Stimulated activated CD8-positive, alpha-beta memory T cell treated with anti-CD3 and anti-CD28 coated beads, Interleukin-15, amount 100 ng/mL, for 4 hours (primary cell): ENCODE measurements at places on chromosomes 12 and 14.
A peak's percentile ranks its signal among the peaks of the same experiment; 100 is the strongest.

DNA sequence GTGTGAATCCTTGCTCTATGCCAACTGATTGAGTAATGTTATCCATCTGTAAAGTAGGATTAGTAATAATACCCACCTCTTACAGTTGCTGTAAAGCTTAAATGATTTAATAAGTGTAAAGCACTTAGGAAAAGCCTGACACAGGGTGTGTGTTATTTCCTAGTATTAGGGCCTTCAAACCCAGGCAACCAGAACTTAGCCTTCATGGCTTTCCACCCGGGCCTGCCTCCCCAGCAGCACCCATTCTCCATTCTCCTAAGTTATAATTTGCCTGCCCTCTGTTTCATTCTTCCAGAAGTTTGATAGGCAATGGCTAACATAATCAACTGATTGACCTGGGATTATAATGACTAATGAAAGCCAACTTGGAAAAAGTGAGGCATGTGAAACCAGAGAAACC, 20.4 kb upstream of the PDZRN4 start:
- no peak for DNase-seq

GRCh38 chr12:61044766-61045165, 1215.4 kb upstream of the USP15 start:
- DNase-seq, result no peak

DNA sequence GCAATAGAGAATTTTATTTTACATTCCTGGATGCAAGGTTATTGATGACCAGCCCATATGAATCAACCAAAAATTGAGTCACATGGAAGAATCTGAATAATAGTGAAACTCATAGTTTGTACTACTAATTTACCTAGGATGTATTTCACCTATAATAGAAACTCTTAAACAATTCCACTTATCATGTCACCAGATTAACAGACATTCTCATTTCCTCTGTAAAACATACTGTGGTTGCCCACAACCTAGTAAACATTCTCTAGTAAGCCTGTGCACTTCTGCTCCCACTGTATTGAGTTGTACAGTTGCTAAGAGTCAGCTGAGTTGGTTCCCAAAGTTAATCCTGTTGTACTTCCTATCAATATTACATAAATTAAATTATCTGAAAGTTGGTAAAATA, 196.6 kb upstream of the TMTC1 start:
- DNase-seq, result no peak

DNA sequence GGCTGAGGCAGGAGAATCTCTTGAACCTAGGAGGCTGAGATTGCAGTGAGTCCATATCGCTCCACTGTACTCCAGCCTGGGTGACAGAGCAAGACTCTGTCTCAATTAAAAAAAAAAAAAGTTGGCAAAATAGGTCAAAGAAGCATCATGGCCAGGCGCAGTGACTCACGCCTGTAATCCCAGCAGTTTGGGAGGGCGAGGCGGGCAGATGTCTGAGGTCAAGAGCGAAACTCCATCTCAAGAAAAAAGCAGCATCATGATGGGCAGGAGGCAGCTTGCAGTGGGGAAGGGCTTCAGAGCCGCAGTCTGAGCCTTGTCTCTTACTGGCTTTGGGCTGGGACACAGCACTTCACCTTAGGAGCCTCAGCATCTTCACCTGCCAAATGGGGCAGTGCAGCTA, 21.4 kb downstream of the TEAD4 start:
- DNase-seq, result no peak

GRCh38 chr14:96351986-96352385, 11.2 kb downstream of the ATG2B start:
- no peak for DNase-seq

- no peak for DNase-seq
These were observed 1.1 kb downstream of the RHNO1 start for GRCh38 chr12:2877953-2878732.

- no peak for DNase-seq
These were observed 4.3 kb downstream of the RACGAP1 start for GRCh38 chr12:50021031-50021430.

- no peak for DNase-seq
These were observed 98.9 kb downstream of the CHST11 start for GRCh38 chr12:104555648-104556047.

GRCh38 chr12:127429551-127430285, 837.3 kb upstream of the TMEM132C start:
- no peak for DNase-seq

GRCh38 chr12:42360747-42361403, 34.9 kb downstream of the PPHLN1 start:
- no peak for DNase-seq

DNA sequence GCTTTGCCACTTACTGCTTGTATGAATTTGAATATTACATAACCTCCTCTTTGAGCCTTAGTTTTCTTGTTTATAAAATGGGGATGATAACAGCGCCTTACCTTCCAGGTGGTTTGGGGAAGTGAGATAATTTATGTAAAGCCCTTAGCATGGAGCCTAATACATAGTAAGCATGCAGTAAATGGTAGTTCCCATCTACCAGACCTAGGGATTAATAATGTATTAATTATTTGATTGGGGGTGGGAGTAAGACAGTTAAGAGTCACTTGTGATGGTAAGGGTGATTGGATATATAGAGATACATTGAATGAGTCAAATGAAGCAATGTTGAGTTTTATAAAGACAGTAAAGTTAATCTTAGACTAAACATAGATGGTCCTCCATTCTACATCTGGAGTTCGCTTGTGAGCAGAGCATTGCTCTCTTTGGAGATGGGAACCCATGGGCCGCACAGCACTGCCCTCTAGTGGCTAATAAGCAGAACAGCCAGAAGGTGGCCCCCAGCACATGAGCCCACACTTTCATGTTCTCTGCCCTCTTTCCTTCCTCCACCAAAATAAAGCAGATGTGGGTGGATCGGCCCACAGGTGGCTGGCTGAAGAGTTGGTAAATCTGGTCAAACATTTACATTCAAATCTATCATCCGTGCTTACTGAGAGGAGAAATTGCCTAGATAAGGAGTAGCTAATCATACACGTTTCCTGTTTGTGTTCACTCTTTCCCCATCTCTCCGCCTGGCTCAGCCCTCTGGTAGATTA, 26.5 kb upstream of the TAMALIN start:
- DNase-seq, result peak; percentile 21

DNA sequence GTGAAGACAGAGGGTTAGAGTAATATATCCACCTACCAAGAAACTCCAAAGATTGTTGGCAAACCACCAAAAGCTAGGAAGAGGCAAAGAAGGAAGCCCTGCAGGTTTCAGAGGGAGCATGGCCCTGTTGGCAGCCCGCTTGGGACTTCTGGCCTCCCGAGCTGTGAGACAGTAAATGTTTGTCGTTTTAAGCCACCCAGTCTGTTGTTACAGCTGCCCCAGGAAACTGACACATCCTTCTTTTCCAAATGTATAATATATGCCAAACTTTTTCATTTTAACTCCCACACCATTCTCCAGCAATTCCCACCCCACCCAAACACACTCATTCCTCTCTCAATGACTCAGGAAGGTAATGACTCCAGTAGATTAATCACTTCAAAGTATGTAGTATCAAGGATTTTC, 74.0 kb downstream of the RPS29 start:
- DNase-seq, result no peak

GRCh38 chr14:87864356-87865270, 128.4 kb downstream of the GALC start:
- no peak for DNase-seq

- no peak for DNase-seq
These were observed 86.0 kb downstream of the SLCO1A2 start for GRCh38 chr12:21248679-21249078.

- DNase-seq, result no peak
These were observed 53.6 kb downstream of the SLC25A47 start for GRCh38 chr14:100376751-100377171.

DNA sequence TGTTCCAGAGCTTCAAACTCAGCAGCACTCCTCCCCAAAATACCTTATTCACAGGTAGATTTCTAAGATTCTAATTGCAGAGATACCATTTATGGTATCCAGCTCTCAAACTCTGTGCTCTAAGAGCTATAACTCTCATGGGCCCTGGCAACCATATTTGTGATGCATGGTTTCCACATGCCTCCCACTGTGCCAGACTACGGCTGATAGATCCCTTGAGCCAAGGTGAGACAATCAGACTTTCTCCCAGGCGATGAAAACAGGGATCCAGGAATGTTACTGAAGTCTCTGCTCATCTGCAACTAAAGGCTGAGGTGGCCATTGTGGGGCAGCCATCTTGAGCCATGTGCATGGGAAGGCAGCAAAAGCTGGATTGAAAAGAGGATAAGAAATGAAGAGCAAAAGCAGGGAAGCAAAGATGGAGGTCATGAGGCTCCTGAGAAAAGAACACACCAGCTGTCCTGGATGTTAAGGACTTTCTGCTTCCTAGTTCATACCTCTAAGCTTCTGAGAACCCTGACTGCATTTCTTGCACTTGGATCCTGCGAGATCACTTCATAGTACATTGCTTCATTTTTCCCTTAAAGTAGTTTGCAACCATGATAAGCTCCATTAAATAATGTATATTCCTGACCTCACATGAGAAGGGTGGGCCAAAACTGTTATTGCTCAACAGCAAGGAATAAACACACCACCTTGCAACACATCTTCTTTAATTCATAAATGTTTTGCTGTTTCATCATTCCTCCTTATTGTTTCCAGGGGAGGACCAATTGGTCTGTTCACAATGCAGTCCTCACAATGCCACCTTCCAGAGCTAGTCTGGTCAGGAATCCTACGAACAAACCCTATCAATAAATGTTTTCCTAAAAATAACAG, 5.4 kb downstream of the EGLN3 start:
- no peak for DNase-seq
